ENCODE measurements at places on chromosomes 7 and 10.

GRCh38 chr7:49770838-49771237 lies 2.6 kb upstream of the VWC2 start:
- no peak for DNase-seq

- DNase-seq = no peak
Measured at GRCh38 chr7:84633-85020, 107.7 kb upstream of the FAM20C start.

DNA sequence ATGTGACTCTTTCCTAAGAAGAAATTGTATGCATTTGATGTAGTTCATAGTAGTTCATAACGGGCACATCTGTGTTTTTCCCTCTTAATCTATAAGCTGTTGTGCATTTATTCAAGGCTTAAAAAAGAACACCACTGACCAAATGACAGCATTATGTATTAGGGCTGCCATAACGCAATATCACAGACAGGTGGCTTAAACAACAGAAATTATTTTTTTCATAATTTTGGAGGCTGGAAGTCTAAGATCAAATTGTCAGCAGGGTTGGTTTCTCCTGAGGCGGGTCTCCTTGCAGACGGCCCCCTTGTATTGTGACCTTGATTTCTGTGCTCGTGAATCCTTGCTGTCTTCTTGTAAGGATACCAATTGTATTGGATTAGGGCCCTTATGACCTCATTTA lies 627 bp upstream of the SSMEM1 start:
- no peak for DNase-seq

DNA sequence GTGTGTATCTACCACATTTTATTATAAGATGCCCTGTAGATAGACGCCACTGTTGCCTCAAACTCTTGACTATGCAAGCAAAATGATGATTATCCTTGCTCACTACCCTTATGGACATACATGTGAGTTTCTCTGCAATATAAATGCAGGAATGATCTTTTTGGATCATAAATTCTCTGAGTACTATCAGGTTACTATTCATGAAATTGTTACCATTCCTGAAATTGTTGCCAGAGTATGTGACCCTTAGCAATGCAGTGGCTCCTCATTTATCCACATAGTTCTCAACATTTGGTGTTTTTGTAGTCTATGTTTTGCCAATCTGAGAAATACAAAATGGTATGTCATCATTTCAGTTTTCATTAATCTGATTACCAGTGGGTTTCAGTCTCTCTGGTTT lies 166.2 kb upstream of the FAM3C start:
- no peak for DNase-seq

GRCh38 chr7:94975336-94975735 lies 67.9 kb downstream of the PPP1R9A start:
- DNase-seq = no peak

GRCh38 chr10:72334196-72334824 lies 20.4 kb downstream of the DNAJB12 start:
- no peak for DNase-seq

DNA sequence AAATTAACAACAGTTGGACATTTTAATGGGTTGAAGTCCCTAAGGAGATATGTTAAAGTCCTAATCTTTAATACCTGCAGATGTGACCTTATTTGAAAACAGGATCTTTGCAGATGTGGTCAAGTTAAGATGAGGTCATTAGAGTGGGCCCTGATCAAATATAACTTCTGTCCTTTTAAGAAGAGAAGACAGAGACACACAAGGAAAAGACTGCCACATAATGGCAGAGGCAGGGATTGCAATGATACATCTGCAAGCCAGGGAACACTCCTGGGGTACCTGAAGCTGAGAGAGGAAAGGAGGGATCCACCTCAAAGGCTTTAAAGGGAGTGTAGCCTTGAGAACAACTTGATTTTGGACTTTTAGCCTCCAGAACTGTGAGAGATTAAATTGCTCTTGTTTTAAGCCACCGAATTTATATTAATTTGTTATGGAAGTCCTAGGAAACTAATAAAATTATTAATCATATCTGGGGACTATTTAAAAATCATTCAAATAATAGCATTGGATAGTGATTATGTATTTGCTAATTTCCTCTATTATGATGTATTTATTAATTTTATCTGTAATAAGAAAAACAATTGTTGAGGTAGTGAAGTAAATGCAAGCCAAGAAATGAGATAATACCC lies 700.0 kb upstream of the PCDH15 start:
- no peak for DNase-seq

GRCh38 chr7:41451826-41452225 lies 251.1 kb downstream of the INHBA start:
- DNase-seq = no peak

DNA sequence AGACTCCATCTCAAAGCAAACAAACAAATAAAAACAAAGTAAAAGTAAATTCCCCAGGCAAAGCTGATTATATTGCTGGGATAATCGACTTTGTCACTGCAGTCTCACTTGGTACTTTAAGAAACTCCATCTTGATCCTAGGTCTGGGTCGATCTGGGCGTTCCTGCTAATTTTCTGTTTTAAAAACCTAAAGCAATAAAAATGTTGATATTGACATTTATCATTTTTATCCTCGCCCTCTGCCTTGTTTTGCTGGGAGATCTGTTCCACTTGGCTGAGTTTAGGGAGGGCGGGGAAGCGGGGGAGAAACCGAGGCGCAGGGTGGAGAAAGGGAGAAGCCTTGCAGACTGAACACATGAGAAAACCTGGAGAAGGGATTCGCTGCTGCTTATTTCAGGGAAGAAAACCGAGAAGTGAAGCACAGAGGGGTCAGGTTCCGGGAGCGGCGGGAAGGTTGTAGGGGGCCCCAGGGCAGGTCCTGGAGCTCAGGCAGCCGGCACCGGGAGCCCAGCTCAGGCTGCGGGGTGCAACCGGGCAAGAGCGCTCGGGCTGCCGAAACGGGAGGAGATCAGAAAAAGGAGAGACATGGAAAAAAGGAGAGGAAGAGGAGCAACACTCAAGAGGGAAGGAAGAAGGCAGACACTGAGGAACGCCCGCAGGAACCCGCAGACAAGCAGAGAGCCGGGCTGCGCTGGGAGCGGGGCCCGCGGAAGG lies 27.3 kb upstream of the KMT2C start:
- no peak for DNase-seq

DNA sequence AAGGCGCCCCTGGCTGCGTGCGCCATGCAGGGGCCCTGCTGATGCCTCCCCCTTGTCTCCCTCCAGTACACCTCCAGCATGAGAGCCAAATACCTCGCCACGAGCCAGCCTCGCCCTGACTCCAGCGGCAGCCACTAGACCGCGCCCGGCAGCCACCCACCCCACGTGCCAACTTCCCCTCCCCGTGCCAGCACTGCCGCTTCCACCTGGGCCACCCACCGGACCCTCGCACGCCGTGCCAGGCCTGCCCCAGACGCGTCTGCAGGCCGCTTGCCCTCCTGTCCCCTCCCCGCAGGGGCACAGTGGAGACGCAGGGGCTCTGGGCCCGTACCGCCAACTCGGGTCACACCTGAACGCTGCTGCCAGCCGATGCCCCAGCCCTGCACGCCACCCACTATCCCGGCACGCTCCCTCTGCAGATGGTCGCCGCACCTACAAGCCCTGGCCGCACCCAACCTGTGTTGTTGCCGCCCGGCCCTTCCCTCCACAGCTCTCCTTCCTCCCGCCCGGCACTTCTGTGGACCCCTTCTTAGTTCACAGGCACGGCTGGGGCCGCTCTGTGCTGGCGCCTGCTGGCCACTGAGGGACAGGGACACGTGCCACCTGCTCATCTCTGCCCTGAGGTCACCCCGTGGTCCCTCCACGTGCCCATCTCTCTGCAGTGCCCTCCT lies 26.3 kb upstream of the AMZ1 start:
- DNase-seq = no peak

DNA sequence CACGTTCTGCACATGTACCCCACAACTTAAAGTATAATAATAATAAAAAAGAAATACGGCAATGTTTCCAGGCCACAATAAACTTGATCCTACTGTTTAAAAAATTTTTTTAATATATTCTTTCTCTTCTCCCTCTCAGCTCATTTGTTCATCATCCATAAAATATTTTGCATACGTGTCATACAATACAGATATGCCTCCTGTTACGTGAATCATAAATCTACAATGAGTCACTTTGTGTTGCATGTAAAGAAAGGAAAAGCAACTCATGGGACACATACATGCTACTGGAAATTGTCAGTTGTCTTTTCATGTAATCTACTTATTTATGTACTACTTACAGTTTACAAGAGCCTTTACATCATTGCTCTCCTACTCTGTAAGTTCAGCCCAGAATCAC lies 1.1 kb upstream of the TECTB start:
- DNase-seq = no peak

- no peak for DNase-seq
Measured at GRCh38 chr10:70879207-70879606, 9.2 kb downstream of the PCBD1 start.

DNA sequence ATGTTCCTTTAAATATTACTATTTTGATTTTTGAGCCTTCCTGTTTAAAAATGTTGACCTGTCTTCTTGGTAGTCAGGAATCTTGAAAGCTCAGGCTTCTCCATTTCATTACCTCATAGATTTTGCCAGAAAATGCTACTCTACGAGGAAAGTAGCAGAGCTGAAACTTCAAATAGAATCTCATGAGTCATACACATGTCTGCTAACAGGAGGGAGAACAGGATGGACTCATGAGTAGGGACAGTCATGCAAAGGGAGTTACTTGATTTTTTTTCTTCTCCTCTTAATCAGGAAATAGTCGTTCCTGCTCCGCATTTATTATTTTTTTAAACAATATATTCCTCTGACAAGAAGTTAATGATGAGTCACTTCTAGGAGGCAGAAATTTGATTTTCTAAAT lies 37.0 kb upstream of the MINDY3 start:
- DNase-seq = no peak

GRCh38 chr10:119511828-119512515 lies 30.5 kb downstream of the RGS10 start:
- DNase-seq = no peak

DNA sequence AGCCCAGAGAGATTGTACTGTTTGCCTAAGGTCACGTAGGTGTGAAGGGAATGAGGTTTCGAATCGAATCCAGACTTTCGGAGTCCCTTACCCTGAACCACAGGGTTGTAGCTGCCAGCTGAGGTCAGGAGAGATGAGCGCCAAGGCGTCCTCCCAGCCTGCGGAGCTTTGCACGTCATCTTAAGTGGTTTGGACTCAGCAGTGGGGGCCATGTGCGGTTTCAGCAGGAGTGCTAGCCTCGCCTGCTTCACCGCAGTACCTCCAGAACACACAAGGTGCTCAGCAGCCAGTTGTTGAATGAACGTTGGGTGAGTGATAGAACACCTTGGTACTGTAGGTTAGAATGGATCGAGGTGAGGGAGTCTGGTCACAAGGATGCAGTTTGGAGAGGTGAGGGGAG lies 74.9 kb upstream of the PPIF start:
- no peak for DNase-seq

DNA sequence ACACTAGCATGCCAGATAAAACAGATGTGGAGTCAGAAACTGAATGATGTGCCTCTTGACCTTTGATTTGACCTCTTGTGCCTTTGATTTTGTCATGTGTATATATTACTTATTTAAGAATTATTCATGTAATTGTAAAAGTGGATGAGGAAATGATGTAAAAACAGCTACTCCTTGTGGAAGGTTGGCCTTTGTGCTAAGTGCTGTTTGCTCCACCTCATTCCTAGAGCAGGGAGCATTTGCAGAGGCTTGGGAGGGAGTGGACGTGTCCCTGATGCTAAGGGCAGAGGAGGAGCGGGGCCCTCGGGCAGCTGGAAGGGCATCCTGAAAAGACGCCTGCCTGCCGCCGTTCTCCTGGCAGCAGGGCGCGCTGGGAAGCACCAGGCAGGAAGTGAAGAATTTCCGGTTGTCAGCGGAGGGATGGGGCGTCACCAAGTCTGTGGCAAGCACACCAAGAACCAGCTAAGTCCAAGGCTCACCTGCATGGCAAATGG lies 197.6 kb upstream of the ZNF32 start:
- DNase-seq = peak; percentile 26

DNA sequence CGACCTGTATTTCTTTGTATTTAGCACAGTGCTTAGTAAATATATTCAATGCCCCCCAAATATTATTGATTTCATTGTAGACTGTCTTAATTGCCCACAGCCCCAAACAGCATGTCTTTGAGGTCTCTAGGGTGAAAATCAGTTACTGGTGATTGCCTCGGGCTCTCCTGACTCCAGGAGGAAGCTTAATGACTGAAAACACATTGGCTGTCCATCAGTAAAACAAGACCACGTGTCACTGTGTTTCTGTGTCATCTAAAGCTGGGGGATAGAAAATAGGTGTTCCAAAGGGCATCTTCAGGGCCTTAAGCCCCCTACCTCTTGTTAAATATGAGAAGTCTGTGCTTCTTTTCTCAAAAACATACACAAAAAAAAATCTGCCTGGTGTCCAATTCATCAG lies 67.9 kb downstream of the CACNA2D1 start:
- no peak for DNase-seq

DNA sequence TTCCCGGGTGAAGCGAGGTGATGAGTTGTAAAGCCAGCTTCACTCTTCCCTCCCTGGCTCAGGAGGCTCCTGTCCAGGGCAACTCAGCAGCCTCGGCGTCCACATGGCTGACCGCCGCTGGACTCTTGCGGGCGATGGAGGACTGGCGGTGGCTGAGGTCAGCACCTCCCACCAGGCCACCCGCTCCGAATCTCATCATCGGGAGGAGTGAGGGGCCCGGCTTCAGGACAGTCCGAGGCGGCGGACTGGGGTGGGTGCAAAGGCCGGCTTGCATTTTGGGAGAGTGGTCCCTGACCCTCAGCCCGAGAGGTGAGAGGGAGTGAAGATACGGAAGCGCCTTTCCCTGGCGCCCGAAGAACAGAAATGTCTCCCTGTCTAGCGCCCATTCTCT lies 759 bp downstream of the DNAJB12 start:
- DNase-seq = no peak

GRCh38 chr10:22491480-22491879 lies 146.2 kb downstream of the SPAG6 start:
- no peak for DNase-seq

GRCh38 chr10:52959810-52960209 lies 187.2 kb upstream of the MBL2 start:
- no peak for DNase-seq

DNA sequence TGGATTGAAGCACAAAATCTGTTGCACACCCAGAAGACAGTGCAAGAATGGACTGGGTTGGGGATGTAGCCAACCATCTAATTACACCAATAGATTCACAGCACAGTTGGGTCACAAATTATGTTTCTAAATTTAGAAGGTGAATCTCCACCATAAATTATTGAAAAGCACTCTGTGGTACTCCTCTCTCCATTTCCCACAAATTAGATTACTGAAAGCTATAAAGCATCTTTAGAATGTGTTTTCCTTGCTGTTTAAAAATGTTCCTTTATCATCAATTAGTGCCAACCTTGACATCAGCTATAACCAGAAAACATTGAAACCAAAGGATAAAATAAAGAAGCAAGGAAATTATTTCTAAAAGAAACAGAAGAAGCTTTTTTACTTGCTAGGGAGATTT lies 39.9 kb upstream of the HDAC9 start:
- DNase-seq = no peak

DNA sequence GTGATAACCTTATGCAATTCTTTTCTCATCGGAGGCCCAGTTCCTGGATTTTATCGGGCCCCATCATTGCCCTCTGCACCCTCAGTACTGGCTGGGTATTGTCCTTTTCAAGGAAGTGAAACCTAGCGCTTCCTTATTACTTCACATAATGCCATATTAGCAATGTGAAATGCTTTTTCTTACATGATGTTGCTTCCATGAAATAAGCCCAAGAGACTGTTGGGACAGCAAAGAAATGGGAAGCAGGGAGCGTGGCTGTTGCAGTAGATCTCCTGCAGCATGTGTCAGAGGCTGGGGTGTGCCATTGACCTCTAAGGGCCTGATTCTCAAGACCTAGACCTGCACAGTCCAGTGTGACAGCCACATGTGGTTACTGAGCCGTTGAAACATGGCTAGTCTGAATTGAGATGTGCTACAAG lies 8.1 kb downstream of the CHN2 start:
- no peak for DNase-seq
